Amniotic stem cell (primary cell): ENCODE measurements at places on chromosomes 6 and 20.

- DNase-seq = no peak
Measured at GRCh38 chr6:23403460-23403859, 722.6 kb upstream of the NRSN1 start.

DNA sequence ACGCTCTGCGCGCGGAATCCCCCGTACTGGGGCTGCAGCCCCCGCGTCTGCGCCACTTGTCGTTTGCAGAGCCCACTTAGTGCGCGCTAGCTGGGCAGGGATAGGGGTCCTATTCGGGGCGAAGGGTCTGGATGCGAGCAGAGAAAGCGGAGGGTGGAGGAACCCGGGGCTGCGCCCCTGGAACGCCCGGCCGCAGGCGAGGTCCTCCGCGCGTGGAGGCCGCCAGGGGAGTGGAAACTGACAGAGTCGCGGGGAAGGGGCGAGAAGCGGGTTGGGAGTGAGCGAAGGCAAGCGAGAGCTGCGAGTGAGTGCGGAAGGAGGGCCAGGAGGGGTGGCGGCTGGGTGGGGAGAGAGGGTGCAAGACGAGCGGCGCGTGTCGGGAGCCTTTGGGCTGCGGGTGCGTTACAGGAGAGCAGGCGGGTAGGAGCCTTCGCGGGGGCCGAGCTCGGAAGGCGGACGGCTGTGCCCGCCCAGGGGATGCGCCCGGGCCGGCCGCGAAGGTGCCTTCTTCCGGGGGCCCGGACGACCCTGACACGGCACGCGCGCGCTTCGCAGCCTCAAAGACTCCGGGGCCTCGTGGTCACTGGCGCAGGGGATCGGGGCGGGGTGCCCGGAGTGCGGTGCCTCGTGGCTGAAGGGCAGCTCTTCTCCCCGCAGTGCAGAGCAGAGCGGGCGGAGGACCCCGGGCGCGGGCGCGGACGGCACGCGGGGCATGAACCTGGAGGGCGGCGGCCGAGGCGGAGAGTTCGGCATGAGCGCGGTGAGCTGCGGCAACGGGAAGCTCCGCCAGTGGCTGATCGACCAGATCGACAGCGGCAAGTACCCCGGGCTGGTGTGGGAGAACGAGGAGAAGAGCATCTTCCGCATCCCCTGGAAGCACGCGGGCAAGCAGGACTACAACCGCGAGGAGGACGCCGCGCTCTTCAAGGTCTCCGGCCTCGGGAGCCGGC lies 1.2 kb downstream of the IRF4 start:
- no peak for DNase-seq

- peak; percentile 73 for DNase-seq
Measured at GRCh38 chr6:26196846-26197635, 109.8 kb downstream of the HFE start.

DNA sequence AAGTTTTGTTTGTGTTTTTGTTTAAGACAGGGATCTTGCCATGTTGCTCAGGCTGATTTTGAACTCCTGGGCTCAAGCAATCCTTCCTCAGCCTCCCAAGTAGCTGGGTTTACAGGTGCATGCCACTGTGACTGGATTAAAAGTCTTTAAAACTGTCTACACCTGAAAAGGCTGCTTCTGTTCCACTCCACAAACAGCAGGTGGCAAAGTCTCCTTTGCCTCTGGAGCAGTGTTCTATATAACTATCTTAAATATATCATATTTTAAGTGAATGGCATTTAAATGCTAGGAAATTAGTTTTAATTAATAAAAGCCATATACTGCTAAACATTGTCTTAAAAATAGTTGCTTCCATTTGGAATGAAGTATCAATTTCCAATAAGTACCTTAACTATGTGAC lies 89.2 kb upstream of the BCLAF1 start:
- no peak for DNase-seq

GRCh38 chr6:31652925-31653724 lies 664 bp upstream of the BAG6 start:
- DNase-seq = peak; percentile 96

- DNase-seq = no peak
Measured at GRCh38 chr6:125339653-125340052, 37.9 kb upstream of the HDDC2 start.

GRCh38 chr6:112839525-112839961 lies 492.4 kb downstream of the RFPL4B start:
- peak; percentile 62 for DNase-seq

DNA sequence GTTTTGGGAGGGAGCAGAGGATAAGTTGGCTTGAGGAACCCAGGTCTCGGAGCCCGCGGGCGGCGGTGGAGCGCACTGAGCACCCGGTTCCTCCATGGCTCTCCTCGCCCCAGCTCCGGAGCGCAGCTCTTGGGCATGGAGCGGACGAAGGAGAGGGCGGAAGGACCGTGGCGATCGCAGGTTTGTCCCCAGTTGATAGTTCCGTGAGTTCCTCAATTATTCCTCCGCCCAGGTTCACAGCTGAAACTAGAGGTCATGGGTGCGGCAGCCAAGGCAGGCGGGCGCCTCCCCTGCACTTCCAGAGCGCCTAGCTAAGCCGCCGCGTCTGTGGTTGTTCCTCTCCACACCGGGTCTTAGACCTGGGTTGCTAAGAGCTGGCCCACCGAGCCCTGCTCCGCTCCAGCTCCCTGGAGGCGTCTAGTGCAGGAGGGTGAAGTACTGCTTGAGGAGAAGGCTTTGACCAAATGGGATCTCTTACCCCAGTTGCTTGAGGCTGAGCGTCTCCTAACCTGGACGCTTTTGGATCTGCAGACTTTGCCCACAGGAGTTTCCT lies at the start of gene HTR1B:
Gene HTR1B, minus strand, starts transcription at position 184 of the 553 bp plus-strand sequence. Its CDS starts 88 bp downstream, at position 96.
- no peak for DNase-seq

DNA sequence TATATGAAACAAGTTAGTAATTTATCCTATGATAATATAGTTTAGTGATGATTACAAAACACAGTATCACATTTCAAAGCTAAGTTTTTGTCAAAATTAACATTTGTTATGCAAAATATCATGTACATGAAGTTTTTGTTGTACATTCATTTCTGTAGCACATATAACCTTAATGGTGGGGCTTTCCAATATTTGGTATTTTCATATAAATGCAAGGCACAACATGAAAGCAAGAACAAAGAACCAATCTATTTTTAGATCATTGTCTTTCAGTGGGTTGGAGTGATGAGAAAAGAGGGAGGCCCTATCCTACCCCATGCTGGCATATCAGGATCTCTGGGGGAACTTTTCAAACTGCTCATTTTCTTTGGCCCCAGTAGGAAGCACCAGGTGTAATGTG lies 53.4 kb downstream of the FAM83B start:
- DNase-seq = no peak

GRCh38 chr6:113067612-113068275 lies 720.6 kb downstream of the RFPL4B start:
- DNase-seq = no peak

DNA sequence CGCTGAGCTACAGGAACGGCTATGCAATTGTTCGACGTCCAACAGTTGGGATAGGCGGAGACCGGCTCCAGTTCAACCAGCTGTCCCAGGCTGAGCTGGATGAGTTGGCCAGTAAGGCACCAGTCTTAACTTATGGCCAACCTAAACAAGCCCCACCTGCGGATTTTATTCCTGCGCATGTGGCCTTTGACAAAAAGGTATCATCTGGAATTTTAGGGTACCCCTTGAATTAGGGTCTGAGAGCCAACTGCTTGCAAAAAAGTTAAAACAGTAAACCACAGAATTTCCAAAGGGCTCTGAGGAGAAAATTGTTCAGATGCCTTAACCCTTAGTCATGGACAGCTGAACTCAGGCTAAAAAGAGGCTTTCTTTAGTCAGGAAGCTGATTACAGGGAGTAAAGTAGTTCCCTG lies 3.8 kb downstream of the EFHC1 start:
- DNase-seq = no peak

- DNase-seq = no peak
Measured at GRCh38 chr20:21719592-21720214, 14.2 kb downstream of the PAX1 start.

GRCh38 chr6:113570641-113571040 lies 286.5 kb upstream of the MARCKS start:
- DNase-seq = no peak

- DNase-seq = no peak
Measured at GRCh38 chr6:76275746-76276145, 203.3 kb upstream of the IMPG1 start.

DNA sequence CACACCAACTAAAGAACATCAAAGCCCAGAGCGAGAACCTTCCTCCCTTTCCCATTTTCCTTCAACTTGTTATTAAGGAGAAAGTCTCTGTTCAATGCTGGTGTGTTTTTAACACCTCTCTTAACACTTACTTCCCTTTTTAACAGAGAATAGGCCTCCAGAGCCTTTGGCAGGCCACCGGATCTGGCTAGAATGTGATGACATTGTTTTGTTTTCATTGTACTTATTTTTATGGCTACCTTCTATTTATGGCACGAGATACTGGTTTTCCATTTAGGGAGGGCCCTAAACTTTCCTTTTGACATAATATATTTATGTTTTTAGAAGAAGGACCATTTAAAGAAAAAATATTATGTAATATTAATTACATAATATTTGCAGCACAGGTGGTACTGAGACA lies 21.6 kb downstream of the TCF15 start:
- DNase-seq = no peak
